NCI-H1092 (cell line): ENCODE measurements at places on chromosomes 12 and 14.

DNA sequence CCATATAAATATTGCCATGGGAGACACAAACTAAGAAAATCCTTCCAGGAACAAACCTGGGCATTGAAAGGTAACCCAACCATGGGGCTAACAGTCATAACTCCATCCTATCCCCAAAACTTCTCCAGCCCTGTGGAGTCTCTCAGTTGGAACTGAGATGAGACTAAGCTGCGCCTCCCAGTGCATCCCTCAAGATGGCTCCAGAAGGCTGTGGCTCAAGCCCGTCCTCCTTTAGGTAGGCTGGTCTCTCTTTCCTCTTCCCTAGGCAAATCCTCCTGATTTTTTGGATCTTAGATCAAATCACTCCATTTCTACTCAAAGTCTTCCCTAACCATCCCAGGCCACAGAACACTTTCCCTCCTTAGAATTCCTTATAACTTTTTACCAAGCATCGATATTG is 364.3 kb upstream of the CCDC196 start:
- DNase-seq: peak; percentile 8

DNA sequence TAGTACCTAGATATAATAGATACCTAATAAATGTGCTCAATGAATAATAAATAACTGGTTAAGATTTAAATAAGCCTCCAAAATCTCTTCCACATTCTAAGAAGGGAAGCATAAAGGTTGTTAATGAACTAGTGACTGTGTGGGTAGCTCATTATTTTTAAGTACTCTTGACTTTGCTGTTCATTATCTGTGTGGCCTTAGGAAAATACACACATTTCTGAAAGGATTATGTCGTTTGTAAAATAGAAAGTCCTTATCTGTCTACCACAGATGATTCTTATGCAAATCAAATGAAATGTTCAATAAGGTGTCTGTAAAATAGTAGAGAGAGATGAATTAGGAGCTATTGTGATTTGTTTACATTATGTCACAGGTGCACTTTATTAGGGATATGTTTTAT is 119.5 kb downstream of the LRRK2 start:
- DNase-seq: no peak

DNA sequence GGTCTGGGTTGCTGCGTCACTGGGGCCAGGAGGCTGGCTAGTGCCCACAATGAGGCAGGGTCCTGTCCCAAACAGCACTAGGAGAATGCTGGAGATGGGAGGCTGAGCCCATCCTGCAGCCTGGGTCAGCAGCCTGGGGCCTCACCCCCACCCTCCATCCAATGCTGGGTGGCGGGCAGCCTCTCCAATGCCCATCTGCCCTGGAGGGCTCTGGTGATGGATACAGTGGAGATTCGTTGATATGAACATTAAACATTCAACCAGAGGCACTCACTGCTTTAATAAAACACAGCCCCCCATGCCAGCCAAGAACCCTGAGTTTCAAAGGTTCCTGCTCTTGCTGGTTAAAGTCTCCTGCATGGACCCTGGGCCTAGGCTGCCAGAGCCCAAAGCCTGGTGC is 19.5 kb upstream of the HHIPL1 start:
- no peak for DNase-seq

DNA sequence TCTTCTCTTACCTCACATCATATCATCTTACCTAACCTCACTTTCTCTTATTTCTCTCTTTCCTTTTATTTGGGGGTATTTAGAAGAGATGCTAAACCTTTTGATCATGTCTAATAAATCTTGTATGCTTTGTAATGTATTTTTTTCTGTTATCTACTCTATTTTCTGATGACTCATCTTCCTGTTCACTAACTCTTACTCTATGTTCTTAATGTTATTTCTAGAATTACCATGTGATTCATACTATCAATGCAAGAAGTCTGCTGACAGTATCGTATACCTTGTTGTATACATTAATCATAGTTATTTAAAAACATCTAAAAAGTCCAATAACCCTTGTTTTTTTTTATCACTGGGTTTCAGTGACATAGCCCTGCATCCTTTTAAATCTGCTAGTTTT is 62.3 kb downstream of the MGAT4C start:
- DNase-seq: no peak

- DNase-seq: no peak
Observed at GRCh38 chr14:38500125-38500524, 244.2 kb upstream of the CLEC14A start.

GRCh38 chr12:84738481-84738972 is 174.1 kb downstream of the SLC6A15 start:
- DNase-seq: no peak

DNA sequence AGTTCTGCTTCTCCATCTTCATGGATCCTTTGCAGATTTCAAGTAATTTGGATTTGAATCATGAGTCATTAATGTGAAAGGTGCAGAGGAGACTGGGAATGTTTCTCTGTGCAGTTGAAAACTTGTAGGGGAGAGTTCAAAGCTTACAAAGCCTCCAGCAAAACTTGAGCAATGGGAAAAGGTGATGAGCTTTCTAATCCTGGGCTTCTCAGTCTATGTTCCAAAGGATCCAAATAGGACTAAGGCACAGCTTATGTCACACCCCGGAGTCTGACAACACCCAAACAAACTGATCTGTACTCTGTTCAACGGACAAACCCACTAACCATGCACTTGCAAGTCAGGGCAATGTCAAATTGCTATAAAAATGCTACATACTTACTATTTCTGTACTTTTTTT is 134.8 kb downstream of the DUSP6 start:
- no peak for DNase-seq

GRCh38 chr12:93573552-93574223 is 1.2 kb downstream of the SOCS2 start:
- DNase-seq: no peak

DNA sequence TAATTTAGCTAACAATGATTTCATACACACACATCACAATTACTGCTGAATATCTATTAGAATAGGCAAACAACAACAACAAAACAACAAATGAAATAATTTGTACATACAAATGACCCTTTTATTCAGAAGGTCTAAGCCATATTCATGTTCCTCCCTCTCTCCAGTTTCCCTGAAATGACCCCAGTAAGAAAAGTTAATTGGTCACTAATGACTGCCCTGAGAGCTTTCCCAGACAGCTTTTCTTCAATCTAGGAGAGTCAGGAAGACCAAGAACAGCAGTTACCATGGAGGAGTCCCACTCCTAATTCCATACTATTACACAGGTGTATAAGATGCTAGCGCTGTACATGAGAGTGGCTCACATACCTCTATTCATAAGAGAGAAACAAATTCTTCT is 121.2 kb upstream of the GRIP1 start:
- no peak for DNase-seq

- DNase-seq: no peak
Observed at GRCh38 chr12:114955414-114956014, 271.5 kb upstream of the TBX3 start.

DNA sequence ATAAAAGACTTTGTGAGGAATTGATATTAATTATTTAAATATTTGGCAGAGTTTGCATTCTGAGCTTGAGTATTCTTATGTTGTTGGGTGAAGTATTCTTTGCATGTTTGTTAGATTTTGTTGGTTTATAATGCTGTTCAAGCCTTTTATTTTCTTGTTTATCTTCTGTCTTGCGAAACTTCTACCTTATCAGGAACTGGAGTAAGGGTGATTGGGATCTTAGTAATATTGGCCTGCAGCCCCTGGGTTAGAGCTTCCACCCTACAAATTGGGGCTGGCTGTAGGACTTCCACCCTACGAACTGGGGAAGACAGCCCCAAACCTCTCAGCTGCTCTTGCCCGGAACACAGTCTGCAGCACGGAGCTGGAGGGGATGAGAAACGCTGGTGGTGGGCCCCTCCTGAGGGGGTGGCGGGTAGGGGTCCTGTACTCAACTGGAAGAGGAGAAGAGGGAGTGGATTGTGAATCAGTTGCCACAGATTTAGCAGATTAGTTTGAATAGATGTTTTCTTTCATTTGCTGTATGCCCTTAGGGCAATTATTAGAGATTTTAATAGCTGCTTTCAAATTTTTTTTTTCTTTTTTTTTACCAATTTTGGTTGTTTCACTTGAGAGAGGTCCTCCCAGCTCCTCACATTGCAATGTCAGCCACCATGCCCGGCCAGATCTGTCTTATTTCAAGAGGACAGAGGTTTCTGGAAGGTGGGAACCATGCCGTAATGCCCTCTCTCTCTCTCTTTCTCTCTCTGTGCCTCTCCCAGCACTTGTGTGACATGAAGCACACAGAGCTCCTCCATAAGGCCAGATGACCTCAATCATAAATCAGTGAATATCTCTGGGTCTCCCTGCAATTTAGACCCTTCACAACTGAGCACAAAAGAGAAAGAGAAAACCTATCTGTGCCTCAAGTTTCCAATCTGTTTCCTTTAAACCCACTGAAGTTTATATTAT is 123.4 kb downstream of the DICER1 start:
- DNase-seq: peak; percentile 38

GRCh38 chr12:66188584-66189485 is at the start of gene IRAK3:
Gene IRAK3, plus strand, starts transcription at chr12:66189214. Its CDS starts 86 bp downstream, at chr12:66189300.
- peak; percentile 37 for DNase-seq

- DNase-seq: no peak
Observed at GRCh38 chr14:49036984-49037516, 549.1 kb downstream of the RPS29 start.

DNA sequence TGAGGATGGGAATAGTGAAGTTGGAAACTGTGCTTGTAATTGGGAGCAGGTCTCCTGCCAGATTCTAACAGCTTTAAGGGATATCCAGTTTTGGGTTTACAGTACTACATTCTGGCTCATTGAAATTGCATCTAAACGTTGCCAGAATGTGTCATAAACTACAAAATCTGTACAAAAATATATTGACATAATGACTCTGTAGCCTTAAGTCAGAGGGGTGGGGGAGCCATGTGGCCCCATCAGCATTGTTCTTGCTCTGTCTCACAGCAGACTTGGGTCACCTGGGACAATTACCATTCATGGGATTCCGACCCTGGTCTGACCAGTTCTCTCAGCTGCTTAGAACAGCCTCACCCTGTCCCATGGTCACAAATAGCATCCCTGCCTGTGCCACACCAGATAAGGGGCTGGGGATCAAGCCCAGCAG is 43.3 kb upstream of the MED13L start:
- DNase-seq: no peak

DNA sequence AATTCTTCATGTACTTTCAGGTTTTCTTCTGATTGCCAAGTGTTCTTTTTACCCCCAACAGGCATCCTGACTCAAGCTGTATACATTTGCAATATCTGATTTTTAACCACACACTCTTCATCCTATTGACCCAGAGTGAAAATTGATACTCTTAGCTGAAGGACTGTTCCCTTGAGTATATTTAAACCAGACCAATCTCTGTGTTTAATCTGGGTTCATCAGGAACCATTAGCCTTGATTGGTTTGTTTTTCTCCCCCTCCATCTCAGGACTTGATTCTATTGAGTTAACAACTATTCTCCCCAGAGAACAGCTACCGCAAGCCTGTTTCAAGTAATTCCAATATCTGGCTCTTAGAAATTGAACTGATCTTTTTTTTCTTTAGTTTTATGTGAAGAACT is 222.3 kb upstream of the NOVA1 start:
- DNase-seq: peak; percentile 89

DNA sequence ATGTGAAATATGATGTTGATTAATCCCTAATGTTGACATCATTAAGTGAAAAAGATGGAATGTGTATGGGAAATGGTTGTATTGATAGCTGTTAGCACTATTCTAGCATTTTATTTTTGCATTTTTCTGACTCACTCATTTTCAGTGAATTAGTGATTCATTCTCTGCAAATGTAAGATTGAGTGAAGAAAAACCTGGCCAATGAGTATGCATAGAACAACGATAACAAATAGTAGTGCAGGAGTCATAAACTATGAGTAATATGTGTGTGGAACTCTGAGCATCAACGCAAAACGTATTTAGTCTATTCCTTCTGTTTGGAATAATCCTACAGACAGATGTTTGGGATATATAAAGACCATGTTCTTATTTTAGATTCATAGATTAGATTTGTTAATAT is 76.3 kb upstream of the RTL1 start:
- no peak for DNase-seq

GRCh38 chr12:96069511-96070231 is 34.3 kb upstream of the LTA4H start:
- no peak for DNase-seq

GRCh38 chr14:63266106-63266505 is 52.6 kb downstream of the GPHB5 start:
- no peak for DNase-seq

DNA sequence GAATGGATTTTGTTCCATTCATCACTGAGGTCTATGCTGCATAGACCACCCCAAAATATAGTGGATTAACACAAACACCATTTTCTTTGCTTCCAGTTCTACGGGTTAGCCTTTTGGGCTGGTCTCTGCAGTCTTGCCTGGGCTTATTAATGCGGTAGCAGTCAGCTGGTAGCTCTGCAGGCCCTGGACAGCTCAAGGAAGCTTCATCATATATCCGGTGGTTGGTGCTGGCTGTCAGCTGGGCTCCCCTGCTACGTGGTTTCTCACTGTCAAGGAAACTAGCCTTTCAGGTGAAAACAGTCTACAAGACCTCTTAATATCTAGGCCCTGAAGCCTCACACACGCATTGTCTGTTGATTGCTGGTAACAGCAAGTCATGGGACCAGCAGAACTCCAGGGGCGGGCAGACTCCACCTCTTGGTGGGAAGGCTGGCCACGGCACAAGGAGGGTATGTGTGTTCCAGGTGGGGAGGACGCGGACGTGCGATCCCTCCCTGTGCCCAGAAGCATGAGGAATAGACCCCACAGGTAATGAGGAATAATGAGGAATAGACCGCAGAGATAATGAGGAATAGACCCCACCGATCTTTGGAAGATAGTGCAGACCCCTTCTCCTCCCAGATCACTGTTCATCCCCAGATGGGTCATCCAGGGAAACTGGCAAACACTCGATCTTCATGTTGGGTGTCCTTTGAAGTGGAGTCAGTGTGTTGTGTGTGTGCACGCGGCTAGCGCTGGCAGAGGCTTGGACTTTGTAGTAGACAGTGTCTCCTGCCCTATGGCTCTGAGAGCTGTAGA is 13.3 kb downstream of the TSPAN9 start:
- no peak for DNase-seq

DNA sequence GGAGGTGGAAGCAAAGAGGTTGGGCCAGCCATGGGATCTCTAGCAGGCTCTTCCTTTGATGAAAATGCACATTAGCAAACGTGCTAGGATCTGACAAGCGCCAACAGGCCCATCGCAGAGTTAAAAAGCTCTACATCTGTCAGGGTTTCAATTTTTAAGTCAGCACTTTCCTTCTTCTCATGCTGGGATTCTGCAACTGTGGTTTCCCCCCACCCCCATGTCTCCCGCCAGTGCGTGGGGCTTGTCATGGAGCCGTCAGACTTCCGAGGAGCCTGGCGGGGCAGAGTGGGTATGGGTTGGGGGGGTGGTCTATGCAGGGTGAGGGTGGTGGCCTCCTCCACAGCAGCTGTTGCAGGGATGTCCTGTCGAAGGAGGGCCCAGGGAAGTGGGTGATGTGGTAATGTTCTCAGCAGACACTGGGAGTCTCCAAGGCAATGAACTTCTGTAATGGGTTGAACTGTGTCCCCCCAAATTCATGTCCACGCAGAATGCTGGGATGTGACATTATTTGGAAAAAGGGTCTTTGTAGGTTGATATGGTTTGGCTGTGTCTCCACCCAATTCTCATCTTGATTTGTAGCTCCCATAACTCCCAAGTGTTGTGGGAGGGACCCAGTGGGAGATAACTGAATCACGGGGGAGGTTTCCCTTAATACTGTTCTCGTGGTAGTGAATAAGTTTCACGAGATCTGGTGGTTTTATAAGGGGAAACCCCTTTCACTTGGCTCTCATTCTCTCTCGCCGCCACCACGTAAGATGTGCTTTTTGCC is 115.2 kb upstream of the MAP1LC3B2 start:
- DNase-seq: no peak
